ENCODE measurements at places on chromosomes 7 and 10.

DNA sequence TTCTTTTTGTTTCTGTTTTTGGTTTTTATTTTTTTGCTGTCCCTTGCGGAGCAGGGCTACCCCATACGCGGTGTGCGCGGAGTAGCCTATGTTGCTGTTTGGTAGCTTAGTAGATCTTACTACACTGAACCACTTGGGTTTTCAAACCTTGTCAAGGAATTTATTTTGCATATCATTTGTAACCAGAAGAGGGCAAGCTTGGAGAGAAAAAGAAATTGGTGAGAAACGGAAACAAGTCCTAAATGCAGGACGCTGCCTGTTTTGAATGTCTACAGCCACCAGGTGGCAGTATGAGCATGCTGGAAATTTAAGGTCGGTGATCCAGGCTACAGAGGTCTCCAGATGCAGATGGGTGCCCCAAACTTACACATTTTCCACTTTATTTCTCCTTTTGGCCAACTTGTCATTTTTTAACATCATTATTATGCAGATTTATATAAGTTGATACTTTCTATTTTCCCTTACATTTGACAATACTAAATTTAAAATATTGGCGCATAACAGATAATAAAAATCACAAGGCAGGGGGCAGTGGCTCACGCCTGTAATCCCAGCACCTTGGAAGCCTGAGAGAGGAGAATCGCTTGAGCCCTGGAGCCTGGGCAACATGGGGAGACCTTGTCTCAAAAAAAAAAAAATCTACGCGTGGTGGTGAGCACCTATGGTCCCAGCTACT is 15.3 kb upstream of the TRA2A start:
- DNase-seq = peak; percentile 88

DNA sequence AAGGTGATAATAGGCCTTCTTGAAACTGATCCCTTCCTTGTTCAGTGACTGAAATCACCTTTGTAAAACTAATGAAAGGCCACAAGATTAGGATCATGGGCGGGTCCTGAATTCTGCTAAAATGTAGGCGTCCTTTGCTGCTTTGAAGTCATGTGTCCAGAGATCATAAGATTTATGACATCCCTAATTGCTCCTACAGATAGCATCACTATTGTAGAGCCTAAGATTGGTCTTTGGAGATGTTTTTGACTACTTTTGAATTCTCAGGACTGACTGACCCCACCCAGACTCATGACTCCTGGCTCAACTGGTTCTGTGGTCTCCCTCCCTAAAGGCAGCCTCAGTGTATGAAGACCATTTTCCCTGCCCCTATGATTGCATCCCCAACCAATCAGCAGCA is 322.6 kb upstream of the SEMA3D start:
- no peak for DNase-seq

- DNase-seq = no peak
Observed at GRCh38 chr7:117401293-117402002, 25.8 kb downstream of the ASZ1 start.

DNA sequence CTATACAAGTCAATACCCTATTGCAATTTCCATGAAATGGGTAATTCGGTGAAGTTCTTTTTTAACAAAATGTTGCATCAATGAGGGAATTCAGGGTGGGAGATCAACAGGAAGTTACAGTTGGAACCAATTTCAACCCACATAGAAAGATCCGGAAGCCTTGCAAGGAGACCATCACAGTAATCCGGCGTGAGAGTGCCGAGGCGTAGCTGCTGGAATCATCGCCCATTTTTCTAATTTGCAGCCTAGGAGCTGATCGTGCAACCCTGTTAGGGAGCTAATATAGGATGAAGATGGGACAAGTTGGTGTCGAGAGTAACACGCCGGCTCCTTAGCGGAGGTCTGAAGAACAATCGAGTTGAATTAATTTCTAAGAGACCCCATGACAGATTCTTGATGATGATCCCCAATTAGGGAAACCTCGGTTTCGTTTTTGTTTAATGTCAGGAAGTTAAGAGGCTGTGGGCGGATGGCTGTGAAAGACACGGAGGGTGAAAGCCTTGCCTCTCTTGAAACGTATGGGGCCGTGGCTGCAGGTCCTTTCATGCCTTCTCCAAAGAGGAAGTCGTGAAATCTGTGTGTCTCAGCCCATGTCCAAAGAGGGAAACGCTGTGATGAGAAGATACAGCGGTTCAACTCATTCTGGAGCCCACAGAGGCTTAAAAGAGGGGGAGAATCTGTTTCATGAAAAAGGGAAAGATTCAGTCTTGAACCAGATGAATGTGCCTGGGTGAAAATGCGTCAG is 51.2 kb upstream of the CARD11 start:
- DNase-seq = no peak

DNA sequence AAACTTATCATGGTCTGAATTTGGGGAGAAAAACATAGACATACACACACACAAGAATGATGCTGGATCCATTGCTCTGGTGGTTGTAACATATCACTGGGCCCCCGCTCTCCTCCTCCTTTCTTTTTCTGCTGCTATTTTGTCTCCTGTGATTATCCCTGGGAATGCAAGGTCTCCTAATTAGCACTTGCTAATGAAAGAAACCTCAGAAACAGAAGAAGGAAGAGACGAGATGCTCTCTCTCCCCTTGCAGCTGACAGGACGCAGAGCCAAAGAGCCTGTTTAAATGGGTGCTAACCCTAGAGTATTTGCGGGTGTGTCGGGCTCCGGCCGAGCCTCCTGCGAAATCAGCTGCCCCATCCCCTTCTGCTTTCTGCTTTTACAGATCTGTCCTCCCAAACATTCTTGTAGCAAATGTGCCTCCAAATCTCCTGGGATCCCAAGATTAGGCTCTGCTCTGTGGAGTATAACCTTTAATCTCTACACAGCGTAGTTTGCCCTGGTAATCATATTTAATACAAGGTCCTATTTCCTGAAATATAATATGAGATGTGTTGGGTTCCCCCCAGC is 81.5 kb downstream of the FRMPD2 start:
- DNase-seq = no peak

Data from HCT116 (cell line).